ENCODE measurements at places on chromosomes 11 and 22.
A peak's percentile ranks its signal among the peaks of the same experiment; 100 is the strongest.

DNA sequence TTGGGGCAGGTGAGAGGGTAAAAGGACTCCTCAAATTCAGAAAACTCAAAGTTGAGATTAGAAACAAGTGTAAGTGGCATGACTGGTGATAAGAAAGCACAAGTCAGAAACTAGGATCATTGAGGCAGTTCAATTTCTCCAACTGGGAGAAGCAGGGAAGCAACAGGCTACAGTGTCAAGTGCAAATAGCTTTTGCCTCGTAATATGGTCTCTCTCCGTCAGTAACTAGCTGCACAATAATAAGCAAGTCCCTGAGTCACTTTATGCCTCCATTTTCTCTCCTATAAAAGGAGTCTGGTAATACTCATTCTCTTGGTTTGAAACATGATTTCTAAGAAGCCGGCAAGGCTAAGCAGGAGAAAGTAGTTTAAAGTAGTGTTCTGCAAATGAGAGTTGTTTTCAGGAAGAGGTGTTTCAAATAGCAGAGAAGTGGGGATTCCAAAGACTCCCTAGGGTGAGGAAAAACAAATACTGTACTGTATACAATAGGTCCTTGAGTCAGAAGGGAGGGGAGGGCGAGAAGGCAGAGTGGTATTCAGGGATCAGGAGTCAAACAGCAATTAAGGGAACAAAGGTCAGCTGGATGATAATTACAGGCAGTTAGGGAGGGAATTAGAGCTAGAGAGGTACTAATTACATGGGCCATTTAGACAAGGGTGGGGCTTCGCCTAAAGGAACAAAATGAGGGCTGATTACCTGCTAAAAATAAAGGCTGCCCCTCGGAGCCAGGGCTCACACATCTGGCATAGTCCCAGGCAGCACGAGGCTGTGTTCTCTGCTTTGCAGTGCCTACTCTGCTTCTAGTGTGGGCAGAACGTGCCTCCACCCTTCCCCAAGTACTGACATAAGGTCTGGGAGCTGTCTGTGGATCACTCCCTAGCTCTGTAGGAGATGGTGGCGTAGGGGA is 96.0 kb upstream of the BDNF start:
- peak; percentile 61 for DNase-seq

DNA sequence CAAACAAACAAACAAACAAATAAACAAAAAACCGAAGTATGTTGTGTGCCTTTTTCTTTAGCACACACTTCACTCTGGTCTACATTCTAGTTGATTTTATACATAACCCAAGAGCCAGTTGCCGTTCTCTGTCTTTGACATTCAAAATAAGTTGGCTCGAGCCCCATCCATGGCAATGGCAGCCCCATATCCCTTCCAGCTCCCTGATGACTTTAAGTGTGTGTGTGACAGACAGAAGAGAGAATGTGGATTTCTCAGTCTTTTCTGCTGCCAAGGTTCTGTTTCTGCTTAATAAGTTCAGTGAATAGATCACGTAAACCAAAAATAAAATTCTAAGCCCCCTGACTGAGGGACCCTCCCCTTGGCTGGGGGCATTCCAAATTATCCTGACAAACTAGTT is 100.6 kb upstream of the TENM4 start:
- DNase-seq = no peak

- DNase-seq = peak; percentile 51
Observed at GRCh38 chr11:75241906-75242644, 1.5 kb downstream of the TPBGL start.

- DNase-seq = peak; percentile 47
Observed at GRCh38 chr22:22748297-22748743, 103.9 kb downstream of the GGTLC2 start.

- no peak for DNase-seq
Observed at GRCh38 chr11:70090961-70091381, 12.9 kb downstream of the ANO1 start.

- DNase-seq = no peak
Observed at GRCh38 chr11:76694664-76695063, 24.1 kb upstream of the LRRC32 start.

DNA sequence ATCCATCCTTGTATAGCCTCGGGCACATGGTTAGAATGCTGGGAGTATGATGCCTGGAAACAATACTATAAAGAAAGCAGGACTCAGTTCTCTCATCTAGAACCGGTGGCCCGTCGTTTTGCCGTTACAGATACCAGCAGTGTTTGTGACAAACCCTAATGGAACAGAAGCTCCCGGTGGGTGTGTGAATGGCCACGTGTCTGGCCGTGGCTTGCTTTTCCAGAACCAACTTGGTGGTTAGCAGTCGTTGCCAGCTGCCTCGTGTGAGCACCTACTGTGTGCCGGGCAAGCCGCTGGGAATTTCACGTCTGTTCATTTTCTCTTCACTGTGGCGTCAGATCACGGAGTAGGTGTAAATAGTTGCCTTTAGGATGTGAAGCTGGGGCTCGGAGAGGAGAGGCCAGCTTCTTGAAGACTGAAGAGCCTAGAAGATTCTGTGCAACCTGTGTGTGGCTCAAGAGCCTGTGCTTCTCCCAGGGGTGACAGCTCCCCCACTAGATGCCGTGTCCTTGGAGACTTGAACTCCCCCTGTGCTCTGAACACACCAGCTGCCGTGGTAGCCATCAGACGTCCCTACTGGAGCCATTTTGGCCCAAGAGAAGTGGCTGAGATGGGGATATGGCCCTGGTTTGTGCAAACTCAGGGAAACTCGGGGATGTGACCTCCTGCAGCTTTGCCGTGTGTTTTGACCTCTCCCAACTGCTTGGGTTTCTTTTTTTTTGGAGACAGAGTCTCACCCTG is 57.5 kb upstream of the PPARA start:
- DNase-seq = no peak

DNA sequence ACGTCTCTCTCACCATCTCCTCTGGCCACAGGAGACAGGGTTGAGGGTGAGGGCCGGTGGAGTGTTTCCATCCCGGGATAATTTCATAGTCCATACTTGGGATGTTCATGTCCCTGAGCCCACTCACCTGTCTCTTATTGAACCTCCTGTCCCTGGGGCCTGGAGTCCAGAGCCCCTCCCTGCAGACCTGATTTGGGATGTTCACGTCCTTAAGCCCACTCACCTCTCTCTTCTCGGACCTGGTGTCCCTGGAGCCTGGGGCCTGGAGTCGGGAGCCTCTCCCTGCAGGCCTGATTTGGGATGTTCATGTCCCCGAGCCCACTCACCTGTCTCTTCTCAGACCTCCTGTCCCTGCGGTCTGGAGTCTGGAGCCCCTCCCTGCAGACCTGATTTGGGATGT is 868.2 kb downstream of the BRD1 start:
- no peak for DNase-seq

GRCh38 chr11:727859-728748 is 19.2 kb upstream of the TALDO1 start:
- DNase-seq = peak; percentile 83

GRCh38 chr11:30292545-30292944 is 30.4 kb upstream of the ARL14EP start:
- no peak for DNase-seq

- DNase-seq = peak; percentile 80
Observed at GRCh38 chr22:17366830-17367229, 2.4 kb upstream of the CECR2 start.

- DNase-seq = peak; percentile 95
Observed at GRCh38 chr11:61609000-61609979, 28.4 kb upstream of the SYT7 start.

- DNase-seq = no peak
Observed at GRCh38 chr22:37049224-37049623, 2.3 kb upstream of the KCTD17 start.

DNA sequence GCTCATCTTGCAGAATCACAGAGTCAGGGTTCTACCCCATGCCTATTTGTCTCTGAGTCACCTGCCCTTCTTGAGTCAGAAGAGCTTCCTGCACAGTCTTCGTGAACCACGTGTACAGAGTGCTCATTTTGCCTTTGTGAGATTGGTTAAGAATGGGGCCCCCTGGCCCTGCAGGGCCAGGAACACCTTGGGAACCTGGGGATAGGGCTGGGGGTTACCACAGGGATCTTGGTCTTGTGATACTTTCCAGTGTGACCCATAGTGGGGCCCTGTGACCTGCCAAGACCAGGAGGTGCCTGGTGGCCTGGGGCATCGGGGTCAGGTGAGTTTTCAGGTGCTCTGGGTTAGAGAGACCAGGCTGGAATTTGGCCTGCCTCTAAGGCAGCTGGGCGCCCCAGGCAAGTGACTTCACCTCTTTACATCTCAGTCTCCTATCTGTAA is 9.4 kb downstream of the TMPRSS13 start:
- no peak for DNase-seq

- peak; percentile 83 for DNase-seq
Observed at GRCh38 chr11:46277313-46277621, 195 bp upstream of the CREB3L1 start.

GRCh38 chr11:72308226-72309073 is 64.5 kb upstream of the PHOX2A start:
- peak; percentile 99 for DNase-seq

- no peak for DNase-seq
Observed at GRCh38 chr11:58980159-58980843, 41.0 kb downstream of the GLYATL1 start.

GRCh38 chr11:63165706-63166310 is 21.8 kb upstream of the SLC22A24 start:
- DNase-seq = no peak

- DNase-seq = no peak
Observed at GRCh38 chr11:60718524-60719316, 5.8 kb upstream of the MS4A18 start.

Measured in NCI-H82 (cell line).